ENCODE measurements at places on chromosomes 6 and 20.

GRCh38 chr20:49766979-49767521 lies 45.6 kb upstream of the SLC9A8 start:
- DNase-seq = no peak

DNA sequence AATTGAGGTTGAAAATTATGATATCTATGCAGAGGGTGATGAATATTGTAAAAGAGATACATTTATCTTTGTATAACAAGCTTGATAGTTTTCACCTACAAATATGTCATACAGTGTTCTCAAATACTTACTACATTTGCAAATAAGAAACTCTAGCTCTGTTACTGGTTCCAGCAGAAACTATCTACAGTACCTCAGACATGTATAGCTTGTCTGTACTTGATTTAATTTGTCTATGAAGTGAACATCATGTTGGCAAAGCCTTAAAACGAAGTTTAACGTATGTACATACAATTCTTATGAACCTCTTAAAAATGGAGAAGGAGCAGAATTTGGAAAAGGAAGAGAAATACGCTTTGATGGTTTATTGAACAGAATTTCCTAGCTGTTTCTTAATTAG lies 201.4 kb upstream of the MARCKS start:
- DNase-seq = no peak

- DNase-seq = no peak
Measured at GRCh38 chr6:116827561-116828240, 1.2 kb downstream of the GPRC6A start.

DNA sequence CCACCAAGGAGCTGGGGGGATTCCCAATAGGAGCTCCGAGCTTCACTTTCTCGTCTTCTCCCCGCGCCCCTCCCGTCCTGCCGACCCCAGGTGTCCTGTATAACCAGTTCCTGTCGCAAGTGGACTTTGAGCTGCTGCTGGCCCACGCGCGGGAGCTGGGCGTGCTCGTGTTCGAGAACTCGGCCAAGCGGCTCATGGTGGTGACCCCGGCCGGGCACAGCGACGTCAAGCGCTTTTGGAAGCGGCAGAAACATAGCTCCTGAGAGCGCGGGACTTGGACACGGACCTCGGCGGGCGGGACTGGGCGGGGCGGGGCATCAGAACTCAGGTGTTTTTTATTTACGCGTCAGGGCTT lies 340 bp upstream of the VARS2 start:
- no peak for DNase-seq

- DNase-seq = peak; percentile 50
Measured at GRCh38 chr6:102853249-102853955, 1459.9 kb downstream of the GRIK2 start.

DNA sequence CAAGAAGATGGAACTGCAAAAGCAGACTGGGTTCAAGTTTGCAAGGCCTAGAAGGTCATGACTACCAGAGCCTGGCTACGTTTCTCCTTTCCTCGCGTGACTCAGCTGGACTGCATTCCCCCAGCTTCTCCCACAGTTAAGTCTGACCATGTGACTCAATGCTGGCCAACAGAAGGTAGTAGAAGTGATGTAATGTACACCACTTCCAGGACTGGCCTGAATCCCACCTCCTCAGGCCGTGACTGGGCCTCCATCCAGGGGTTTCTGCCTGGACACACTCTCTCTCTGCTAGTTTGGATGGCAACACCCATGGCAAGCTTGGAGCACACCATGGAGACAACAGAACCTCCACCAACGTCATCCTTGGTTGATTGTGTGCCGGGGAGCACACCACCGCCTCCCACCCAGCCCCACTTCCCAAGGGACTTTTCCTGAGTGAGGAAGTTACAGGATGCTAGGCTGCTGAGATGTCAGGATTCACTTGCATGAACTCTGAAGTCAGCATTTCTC lies 112.0 kb upstream of the CDYL start:
- DNase-seq = no peak

DNA sequence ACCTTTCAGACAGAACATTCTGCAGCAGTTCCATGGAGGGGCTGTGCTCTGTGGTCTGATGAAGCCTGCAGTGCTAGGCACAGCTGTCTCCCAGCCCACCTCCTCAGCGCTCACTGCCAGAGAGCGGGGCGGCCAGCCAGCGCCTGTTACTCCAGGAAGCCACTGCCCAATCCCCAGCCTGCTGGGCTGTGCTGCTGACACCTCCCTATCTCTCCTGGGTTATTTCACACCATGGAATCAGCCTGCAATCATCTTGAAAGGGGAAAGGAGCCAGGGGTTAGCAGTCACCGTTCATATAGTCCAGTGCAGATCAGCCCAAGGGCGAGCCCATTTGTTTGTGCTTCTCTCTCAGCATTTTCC lies 46.3 kb upstream of the NHSL1 start:
- DNase-seq = peak; percentile 46

DNA sequence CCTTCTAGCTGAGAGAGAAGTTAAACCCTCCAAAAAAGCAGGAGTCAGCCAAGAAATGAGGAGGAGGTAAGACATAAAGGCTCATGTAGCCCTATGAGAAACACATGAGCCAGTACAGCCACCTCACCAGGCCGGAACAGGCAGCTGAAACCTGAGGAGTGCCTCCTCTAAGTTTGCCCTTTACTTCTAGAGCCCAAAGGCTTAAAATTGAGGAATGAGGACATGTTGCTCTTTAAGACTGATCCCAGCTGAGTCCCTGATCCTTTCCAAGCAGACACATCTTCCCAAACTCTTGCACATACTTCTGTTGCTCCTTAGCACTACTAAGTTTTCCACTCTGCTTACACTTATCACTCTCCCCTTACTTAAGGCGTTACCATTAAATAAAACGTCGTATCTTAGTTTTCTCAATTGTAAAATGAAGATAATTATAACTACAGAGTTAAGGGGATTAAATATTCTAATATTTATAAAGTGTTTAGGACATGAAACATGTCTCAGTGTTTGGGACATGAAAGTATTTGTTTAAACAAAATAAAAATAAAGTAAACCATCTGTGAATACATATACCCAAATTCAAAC lies 124.0 kb downstream of the OGFRL1 start:
- no peak for DNase-seq

DNA sequence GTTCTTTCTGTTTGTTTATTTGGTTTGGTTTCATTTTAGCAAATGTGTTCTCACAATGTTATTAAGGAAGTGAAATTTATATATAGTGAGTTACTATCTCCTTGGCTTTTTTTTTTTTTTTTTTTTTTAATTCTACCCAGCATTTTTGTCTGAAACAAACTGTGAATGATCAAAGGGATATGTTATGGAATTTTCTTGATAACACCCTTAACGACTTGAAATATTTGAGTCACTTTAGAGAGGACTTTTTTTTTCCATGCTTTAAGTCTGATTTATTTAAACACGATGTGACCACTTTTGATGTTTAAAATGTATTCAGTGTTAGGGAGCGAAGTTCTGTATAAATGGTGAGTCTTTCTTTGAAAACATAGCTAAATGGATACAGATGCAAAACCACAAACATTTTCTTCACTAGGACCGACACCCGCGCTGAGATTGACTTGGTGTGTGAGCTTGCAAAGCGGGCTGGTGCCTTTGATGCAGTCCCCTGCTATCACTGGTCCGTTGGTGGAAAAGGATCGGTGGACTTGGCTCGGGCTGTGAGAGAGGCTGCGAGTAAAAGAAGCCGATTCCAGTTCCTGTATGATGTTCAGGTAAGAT lies 149.7 kb downstream of the MTHFD1L start:
- no peak for DNase-seq

- DNase-seq = no peak
Measured at GRCh38 chr6:159443417-159443920, 249.6 kb downstream of the SOD2 start.

DNA sequence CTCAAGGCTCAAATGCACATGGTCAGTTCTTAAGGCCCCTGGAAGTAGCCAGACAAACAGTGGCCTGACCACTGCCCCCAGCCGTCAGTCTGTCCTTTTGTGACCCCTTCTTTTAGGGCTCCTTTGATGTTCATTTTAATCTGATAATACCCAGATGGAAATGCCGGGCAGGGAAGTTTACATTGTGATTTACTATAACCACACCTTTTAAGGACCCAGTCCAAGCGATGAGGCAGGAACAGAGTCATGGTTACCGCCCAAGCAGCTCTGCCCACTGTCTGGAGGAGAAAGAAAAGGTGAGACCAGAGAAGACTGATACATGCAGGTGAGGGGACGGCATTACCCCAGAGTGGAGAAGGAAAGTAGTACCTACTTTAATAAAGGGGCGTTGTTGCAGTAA lies 110.6 kb downstream of the PLEKHG1 start:
- DNase-seq = no peak

DNA sequence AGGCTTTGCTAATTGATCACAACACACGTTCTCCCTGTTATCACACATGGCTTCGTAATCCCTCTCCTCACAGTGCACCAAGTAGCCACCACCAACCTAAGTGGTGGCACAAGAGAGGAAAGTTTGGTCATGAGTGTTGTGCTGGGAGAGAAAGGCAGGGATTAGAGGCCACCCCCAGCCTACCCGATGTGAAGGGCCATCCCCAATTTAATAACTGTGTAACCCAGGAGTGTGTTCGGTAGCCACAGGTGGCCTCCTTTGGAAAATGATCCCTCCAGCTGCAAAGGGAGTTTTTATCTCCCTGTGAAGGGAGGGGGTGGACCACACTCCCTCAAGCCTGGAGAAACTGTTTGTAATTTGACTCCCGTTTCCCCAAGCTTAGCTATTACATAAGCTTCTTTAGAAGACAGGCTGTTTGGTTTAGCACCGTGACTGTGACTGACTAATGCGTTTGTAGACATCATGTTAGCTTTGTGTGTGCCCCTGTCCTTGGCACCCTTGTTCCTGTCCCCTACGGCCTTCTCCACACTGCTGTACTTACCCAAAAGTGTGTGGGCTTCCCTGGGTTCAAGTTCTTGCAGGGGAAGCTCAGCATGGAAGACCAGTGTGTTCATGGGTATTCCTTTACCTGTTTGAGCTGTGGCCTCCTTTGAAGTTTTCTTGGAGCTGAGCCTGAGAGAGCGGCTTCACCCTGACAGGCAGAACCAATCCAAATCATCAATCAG lies 20.6 kb downstream of the PPP1R16B start:
- DNase-seq = peak; percentile 26

DNA sequence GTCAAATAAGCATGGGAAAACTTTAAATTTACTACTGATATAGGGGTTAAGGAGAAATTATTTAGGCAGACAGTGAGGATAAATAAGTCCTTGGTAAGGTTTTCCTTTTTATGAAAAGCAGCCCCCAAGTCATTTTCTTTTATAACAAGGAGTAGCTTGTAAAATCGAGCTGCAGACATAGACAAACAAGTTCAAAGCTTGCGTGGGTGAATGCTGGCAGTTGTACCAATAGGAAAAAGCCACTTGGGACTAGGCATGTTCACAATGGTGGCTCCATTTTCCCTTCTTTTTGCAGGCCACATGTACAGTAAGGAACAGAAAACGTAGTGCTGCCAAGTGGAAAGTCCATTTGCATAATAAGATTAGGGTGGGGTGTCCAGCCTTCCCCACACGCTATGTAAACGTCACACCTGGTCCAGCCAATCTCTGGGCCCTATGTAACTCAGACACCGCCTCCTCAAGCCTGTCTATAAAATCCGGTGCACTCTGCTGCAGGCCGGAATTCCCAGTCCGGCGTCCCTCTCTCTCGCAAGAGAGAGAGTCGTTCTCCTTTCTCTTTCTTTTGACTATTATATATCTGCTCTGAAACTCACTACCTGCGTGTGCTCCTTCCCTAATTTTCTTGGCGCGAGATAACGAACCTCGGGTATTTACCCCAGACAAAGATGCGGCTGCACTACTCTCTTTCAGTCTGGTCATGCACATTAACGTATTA lies 217.1 kb upstream of the MAN1A1 start:
- peak; percentile 31 for DNase-seq

DNA sequence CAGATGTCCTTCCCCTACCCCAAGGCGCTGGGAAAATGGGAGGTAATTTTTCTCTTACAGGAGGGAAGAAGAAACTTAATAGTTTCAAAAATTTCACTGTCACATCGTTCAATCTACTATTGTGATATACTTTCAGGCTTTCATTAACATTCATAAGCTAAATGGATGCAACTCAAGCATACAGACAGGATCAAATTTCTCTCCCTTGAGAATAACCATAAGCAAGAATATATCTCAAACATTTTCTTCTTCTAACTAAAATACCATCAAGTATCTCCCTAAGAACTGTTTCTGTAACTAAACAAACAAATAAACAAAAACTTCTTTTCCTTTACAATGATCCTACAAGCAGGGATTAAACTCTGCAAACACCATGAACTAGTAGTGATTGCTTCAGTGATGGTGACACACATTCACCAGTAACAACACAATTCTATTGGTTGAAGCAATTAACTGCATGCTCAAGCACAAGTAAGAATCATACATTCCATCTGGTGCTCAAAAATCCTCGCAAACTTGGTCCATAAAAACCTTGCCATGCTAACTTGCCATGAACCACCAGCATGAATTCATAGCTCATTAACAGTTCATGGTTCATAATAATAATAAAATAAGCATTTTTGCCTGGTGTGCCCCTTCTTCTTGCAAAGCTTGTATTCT lies 183.8 kb downstream of the PTPRK start:
- no peak for DNase-seq

DNA sequence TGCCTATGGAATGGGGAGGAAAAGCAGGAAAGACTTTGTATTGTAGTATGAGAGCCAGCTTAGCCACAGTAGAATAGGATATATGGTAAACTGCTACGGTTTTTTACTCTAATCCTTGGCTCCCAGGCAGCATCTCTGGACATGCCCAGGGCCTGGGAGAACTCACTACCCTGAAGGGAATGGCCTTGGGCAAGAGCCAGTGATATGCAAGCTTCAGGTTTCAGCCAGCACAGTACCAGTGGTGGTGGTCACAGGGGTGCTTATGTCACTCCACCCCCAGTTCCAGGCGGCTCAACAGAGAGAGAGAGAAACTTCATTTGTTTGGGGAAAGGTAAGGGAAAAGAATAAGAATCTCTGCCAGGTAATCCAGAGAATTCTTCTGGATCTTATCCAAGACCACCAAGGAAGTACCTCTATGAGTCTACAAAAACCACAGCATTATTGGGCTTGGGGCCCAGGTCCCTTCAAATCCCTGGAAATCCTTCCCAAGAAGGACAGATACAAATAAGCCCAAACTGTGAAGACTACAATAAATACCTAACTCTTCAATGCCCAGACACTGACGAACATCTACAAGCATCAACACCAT lies 121.2 kb downstream of the THBS2 start:
- DNase-seq = no peak

- no peak for DNase-seq
Measured at GRCh38 chr6:33776186-33776585, 12.7 kb downstream of the LEMD2 start.

DNA sequence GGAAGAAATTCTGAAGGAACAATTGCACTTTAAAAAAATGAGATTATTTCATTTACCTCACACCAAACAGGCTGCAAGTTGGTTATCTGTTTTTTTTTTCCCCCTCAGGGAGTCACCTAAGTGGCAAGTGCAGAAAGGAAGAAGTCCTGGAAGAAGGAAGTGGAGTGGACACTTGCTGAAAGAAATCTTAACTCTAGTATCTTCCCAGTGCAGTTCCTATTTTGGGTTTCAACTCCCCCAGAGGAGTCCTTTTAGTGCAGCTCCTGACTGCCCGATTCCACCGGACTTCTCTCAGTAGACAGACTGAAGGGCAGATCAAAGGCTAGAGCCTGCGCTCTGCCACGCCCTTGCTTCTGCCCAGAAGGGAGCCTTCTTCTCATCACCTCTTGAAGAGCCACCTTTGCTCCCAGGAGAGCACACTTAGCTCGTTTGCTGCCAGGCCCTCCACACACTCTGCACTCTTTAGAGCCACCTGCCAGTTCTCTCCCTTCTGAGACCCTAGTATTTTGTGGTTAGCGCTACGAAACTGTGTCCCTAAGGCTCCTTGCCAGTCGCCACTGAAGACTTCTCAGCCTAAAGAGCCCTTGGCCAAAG lies 4.9 kb downstream of the MTCL3 start:
- no peak for DNase-seq

Data from Caco-2 (cell line).